ENCODE measurements at places on chromosomes 13 and 19.

- DNase-seq: peak; percentile 55
Observed at GRCh38 chr19:43798546-43799409, 3.5 kb downstream of the LYPD5 start.

- no peak for DNase-seq
Observed at GRCh38 chr19:56751078-56751489, 79.5 kb upstream of the ZNF835 start.

DNA sequence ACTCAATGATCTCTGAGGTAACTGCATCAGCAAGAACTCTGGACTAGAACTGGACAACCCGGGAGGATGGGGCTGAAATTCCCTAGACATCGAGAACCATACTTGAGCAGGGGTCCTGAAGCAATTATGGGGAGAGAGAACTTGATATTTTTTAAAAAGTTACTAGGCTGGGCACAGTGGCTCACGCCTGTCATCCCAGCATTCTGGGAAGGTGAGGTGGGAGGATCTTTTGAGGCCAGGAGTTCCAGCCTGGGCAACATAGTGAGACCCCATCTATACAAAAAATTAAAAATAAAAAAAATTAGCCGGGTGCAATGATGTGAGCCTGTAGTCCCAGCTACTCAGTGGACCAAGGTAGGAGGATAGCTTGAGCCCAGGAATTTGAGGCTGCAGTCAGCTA lies 2.3 kb upstream of the DNAJB1 start:
- DNase-seq: no peak

GRCh38 chr19:12763100-12763499 lies 11.5 kb downstream of the BEST2 start:
- DNase-seq: no peak

DNA sequence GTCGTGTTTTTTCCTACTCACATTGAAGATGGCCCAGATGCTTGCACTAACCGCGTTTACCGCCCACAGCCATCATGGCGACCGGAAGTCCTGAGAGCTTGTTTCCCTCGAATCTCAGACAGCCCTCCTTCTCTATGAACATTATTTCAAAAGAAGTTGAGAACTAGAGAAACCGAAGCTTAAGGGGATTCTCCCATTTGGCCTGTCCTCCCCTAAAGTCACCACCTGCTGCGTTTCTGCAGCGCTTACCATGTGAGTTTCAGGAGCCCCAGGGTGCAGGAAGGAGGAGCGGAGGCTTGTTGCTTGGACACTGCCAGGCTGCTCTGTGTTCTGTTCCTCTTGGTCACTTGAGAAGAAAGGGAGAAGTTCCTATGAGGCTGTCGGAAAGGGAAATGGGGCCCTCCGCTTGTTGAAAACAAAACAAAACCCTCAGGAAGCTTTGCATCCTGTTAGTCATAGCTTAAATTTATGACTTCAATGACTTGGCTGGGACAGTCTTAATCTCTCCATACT lies 6.2 kb downstream of the CARD8 start:
- peak; percentile 69 for DNase-seq

DNA sequence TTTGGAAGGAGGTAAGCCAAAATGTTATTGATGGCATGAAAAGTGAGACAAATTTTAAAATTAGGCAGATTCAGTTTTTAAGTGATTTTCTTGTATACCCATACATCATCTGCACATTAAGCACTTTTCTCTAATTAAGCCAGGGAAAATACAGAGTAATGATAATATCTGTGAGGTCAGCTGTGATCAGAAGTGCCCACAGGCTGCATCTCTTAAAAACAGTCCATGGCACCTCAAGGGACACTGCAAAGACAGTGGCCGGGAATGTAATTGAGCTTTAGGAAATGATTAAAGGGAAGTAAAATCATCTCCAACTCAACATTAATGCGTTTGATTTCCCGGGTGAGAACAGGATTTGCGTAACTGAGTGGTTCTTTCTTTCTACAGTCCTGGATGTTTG lies 2.0 kb downstream of the COL4A1 start:
- no peak for DNase-seq

- no peak for DNase-seq
Observed at GRCh38 chr13:40563350-40564125, 102.9 kb downstream of the FOXO1 start.

GRCh38 chr13:20482787-20483186 lies 42.9 kb downstream of the CRYL1 start:
- no peak for DNase-seq

- peak; percentile 31 for DNase-seq
Observed at GRCh38 chr19:15101479-15102082, 5.6 kb upstream of the SYDE1 start.

DNA sequence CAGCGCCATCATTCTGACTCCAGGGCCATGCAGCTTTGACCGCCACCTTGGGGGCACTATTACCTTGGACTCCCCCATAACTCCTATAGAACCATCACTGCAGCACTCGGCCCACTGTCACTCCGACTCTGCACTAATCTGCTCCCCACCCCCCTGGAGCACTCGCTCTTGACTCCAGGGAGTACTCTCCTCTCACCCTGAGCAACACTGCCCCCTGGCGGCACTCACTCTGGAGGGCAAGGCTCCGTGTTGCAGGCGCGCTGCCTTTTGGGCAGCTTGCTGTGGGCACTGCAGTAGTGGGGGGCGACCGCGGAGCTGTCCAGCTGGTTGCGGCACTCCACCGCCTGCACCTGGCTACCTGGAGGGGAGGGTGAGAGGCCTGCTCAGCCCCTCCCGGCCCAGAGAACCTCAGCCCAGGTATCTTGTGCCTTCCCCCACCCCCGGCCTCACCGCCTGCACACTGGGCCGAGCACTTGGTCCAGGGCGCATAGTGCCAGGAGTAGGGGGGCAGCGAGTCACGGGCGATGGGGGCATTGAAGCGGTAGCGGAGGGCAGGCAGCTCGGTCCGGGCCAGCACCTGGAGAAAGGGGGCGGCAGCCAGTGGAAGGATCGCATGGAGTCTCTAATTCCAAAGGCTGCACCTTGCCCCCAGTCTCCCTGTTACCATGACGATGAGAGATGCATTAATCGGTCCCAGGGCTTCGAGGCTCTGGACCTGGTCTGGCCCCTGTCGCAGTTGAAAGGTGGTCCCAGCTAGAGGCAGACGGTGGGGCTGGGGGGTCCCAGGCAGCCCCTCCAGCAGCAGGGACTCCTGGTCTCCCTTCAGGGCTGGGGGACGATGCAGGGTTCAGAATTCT lies 8.9 kb upstream of the MYO1F start:
- no peak for DNase-seq

- DNase-seq: peak; percentile 93
Observed at GRCh38 chr19:17419621-17420474, at the start of gene MVB12A. TSS of gene MVB12A (plus strand) at chr19:17420047. CDS start at chr19:17420136, 89 bp downstream.

- no peak for DNase-seq
Observed at GRCh38 chr13:50826035-50826434, 17.5 kb downstream of the DLEU7 start.

GRCh38 chr13:59690857-59691500 lies 472.7 kb downstream of the DIAPH3 start:
- no peak for DNase-seq

DNA sequence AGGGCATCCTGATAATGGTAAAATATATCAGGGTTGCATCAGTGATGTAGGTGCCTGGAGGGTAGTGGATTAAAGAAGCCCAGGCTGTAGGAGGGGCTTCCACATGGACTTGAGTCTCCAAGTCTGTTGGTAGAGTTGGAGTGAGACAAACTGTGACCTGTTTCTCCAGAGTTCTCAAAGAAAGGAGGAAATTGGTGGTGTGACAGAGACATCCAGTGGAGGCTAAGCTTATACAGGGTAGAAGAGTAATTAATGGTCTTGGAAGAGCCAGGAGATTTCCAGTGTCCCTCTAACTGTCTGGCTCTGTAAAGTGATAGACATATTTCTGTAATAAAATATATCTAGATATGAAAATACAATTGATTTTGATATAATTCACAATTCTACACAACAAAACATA lies 61.1 kb downstream of the GPC5 start:
- no peak for DNase-seq

DNA sequence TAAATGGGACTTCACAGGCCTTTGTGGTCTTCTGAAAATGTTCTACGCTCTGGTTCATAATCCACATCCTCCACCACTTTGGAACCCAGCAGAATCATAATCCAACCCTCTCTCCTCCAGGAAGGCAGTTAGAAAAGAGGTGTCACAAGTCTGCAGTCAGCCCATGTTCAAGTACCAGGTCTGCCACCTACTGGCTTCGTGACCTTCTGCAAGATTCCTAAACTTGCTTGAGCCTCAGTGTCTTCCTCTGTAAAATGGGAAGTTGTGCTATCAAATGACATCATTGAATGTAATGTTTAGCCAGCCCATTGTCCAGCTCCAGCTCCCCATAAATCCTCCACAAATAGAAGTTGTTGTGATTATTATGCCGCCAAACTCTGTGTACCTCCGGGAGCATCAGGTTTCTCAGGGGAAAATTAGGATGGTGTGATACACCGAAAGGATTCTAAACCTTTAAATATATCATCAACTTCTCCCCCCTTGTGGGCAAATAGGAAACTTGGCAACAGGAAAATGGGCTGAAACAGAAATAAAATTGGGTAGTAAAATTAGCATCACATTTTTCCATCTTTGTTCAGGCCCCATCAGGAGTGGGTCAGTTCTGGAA lies 109.7 kb downstream of the NUFIP1 start:
- no peak for DNase-seq

GRCh38 chr19:33715462-33715861 lies 81.2 kb upstream of the KCTD15 start:
- no peak for DNase-seq

GRCh38 chr19:30049846-30050667 lies 108.0 kb downstream of the URI1 start:
- DNase-seq: no peak

DNA sequence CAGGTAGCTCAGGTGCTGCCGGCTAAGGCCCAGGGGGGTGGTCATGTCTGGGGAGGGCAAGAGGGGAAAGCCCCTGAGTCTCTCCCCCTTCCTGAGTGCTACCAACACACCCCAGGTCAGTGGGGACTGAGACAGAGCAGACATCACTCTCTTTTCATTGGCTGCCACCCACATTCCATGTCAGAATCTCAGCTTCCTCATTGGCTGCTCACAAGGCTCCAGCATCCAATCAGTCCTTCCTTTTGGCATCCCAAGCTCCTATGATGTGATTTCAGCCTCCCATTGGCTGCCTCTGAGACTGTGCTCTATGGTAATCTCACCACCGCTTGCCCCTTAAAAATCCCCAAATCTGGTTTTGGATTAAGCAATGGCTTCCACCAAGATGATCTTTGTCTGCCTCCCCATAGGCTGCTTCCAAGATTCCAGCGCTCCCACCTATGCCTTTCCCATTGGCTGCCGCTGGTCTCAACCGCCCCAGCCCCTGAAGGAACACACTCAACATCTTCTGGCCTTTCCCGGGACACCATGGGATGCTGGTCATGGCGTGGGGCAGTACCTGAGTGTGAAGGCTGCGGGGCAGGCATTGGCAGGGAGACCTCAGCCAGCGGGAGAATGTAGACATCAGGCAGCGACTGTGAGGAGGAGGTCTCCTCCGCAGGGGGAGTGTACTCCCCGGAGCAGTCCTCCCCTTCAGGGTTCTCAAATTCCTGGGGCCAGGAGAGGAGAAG lies 2.0 kb downstream of the LMTK3 start:
- DNase-seq: no peak

GRCh38 chr13:40668335-40668734 lies 1.9 kb upstream of the FOXO1 start:
- DNase-seq: peak; percentile 31

- no peak for DNase-seq
Observed at GRCh38 chr13:80195649-80196048, 145.3 kb downstream of the SPRY2 start.

DNA sequence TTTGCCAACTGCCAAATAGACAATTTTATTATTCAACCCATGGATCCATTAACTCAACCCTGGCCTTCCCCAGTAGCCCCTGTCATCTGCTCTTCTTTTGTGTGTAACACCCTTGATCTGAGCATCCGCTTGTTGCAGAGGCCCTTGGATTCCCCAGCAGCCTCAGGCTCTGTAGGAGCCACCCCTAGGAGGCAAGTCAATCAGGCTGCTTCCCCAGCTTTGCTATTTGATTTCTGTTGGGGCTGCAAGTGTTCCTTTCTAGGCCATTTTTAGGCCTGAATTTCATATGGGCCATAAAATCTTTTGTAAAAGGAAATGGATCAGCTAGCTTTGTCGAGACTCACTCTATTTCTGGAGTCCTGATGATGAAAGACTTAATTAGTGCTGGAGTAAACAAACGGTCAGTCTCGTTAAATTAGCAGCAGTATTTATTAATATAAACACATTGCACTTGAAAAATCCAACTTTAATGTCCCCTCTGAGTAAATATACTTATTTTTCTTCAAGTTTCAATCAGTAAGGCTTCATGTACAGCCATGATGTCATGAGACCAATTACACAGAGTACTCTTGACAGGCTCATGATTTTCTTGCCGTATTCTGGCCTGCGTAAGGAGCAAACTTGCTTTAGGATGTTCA lies 105.3 kb downstream of the RGCC start:
- DNase-seq: no peak

DNA sequence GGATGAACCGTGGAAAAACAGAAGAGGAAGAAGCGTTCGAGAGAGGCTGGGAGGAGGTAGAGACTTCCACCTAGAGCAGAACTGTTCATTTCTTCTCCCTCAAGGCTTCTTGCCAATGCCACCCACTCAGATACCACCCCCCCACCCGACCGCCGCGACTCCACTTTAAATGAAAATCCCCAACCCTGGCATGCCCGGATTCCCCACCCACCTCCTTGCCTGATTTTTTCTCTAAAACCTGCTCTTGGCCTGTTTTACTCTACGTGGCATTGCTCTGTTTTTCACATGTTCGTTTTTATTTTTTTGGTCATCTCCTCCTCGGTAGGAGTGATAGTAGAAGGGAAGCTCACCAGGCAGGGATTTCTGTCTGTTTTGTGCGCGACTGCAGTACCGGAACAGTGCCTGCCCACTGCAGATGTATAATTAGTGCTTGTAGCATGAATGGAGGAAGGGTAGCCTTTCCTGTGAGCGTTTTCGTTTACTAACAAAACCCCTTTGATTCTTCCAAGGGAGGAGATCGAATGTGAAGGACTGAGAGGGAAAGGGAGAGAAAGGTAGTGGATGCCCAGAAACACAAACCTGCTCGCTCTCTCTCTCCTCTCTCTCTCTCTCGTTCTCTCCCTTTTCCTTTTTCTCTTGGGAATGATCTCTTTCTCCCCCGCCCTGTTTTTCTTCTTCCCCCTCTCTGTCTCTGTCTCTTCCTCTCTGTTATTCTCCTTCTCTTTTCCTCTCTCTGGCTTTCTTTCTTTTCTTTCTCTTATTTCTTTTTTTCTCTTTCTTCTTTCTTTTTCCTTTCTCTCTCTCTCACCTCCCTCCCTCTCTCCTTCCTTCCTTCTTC lies 2.2 kb downstream of the CD70 start:
- no peak for DNase-seq

GRCh38 chr19:38784224-38784623 lies 4.8 kb upstream of the LGALS7B start:
- no peak for DNase-seq

- DNase-seq: no peak
Observed at GRCh38 chr13:73943137-73943964, 190.9 kb downstream of the KLF12 start.

GRCh38 chr13:32045537-32045936 lies 14.0 kb downstream of the FRY start:
- DNase-seq: no peak

- DNase-seq: no peak
Observed at GRCh38 chr13:111642156-111642767, 321.8 kb downstream of the TEX29 start.
